Activated naive CD8-positive, alpha-beta T cell treated with anti-CD3 and anti-CD28 coated beads, Interleukin-2, amount 50 U/mL, for 16 hours (primary cell): ENCODE measurements at places on chromosomes 2 and 18.

DNA sequence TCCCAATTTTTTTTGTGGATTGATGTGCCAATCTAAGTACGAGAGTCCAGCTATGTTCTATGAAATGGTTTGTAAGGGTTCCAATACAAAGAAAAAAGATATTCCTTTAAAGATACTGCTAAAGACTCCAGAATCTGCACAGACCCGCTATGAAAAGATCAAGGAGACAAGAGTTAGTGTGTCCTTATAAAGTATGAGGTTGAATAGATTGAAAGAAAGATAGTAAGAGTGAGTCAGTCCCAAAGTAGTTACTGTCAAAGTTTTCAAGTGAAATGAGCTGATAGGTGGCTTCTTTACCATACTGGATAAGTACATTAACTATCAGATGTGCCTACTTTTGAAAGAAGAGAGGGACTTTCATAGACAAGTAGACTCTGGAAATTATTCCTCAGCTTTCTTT lies 17.9 kb upstream of the EHBP1 start:
- no peak for DNase-seq

DNA sequence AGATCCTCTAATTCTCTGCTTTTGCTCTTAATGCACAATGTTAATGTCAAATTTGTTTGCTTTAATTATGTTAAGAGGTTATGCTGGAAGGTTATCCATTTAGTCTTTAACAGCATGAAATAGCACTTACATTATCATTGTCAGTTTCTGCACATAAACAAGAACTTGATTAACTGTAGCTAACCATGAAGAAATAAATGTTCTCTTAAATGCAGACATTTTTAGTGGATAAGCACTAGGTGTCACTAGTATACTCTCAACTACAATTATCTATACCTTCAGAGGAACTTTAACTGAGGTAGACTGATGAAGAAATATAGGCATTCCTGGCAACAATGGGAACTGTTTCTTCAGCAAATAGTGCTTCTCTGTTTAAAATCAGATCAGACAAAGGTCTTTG lies 178.8 kb upstream of the CHST9 start:
- DNase-seq, result no peak

DNA sequence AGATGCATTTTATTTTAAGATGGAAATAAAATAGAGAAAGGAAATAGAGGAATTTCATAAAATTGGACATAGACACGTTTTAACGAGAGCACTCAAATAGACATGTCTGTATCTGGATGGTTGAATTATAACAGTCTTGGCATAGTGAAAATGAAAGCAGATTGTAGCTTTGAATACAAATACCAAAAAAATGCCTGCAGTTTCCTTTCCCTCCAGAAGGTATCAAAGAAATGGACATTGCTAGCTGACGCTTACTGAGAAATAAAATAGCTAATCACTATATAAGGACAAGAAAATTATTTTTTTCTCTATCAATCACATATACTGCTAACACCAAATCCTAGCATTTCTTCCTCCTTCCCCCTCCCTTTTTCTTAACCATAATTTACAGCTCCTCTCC lies 11.4 kb upstream of the MAPRE2 start:
- DNase-seq, result no peak

GRCh38 chr2:30565851-30566358 lies 118.9 kb downstream of the LCLAT1 start:
- DNase-seq, result no peak

GRCh38 chr2:148658807-148659722 lies 14.5 kb downstream of the EPC2 start:
- no peak for DNase-seq

DNA sequence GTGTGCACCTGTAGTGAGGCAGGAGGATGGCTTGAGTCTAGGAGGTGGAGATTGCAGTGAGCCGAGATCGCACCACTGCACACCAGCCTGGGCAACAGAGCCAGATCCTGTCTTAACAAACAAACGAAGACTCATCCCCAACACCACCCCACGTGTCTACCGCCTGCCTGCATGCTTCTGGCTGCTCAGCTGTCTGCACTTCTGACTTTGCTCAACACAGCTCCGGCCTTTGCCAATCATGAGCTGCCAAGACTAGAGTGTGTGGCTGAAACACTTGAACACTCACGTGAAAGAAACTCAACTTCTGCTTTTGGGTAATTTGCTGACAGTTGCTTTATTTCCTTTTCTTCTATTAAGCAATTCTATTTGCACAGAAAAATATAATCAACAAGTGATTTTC lies 32.1 kb upstream of the SP3 start:
- DNase-seq, result no peak

- no peak for DNase-seq
These were observed 863 bp downstream of the ECEL1 start for GRCh38 chr2:232486558-232487384.

- DNase-seq, result no peak
These were observed 1.1 kb downstream of the TMEM18 start for GRCh38 chr2:675982-676646.

GRCh38 chr2:17918789-17919188 lies 40.3 kb downstream of the KCNS3 start:
- DNase-seq, result no peak

- DNase-seq, result no peak
These were observed 855.8 kb upstream of the FANCL start for GRCh38 chr2:59096973-59097372.

DNA sequence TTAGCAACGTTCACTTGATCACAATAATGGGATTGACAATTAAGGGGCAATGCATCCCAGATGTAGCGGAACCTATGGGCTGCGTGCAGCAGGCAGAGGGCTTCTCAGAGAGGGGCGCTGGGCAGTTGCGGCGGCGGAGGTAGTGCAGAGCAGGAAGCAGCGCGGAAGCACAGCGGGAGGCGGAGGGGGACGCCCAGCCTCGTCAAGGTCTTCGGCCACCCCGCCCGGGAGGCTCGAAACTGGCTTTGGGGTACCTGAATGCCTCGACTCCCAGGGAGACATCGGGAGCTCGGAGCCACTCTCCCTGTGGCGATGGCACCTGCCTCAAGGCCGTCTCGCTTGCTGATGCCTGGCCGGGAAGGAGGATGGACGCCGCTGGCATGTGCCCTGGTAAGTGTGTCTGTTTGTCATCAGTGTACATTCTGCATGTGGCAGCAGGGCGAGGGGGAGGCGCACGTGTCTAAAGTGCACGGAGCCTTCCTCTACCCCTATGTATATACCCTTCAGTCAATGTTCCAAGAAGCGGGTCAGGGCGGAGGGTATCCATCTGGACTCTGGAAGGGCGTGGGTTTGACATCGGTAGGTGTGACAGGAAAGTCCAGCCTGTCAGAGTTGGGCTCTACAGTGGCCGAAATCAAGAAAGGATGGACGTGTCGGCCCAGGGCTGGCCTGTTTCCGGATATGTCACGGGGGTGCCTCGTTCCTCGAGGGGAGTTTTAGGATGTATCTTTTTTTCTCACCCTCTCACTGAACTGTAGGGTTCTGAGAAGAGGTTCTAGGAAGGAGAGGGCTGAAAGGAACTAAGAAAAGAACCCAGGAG lies 7.5 kb upstream of the SP9 start:
- DNase-seq, result no peak

GRCh38 chr2:23548143-23548769 lies 163.3 kb downstream of the KLHL29 start:
- no peak for DNase-seq

DNA sequence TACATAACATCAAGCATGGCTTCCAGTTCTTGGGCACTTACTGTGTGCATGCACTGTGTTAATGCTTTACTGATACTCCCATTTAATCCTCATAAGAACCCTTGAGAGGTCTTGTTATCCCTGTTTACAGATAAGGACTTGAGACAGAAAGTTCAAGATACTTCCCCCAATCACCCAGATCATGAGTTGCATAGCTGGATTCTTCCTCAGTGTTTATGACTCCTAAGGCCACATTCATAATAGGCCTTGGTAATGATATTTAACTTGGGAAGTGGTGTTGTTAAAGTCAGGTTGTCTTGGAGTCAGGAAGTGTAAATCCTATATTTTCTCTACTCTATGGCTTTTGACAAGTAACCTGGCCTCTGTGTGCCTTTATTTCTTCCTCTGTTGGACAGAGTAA lies 22.7 kb downstream of the NOSTRIN start:
- DNase-seq, result no peak

- no peak for DNase-seq
These were observed 152.8 kb downstream of the SMAD2 start for GRCh38 chr18:47777626-47778025.

DNA sequence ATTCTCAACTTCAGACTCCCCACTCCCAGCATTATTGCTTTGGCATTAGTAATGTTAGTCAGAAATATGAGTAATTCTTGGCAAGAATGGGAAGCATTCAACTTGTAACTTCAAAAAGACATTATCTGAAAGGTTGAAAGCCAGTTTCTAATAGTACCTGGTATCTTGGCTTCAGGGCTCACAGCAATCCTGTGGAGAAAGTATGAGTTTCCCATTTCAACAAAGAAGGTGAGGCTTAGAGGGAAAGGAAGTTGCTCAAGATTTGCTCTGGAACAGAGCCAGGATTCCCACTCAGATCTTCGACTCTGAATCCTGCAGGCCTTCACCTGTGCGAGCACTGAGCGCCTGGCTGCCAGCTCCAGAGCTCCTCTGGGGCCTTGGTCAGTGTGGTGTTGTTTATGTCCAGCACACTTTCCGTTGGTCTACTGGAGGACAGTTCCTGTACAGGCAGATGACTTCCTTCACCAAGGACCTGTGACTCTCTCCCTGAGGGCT lies 136.1 kb downstream of the MCFD2 start:
- no peak for DNase-seq

- no peak for DNase-seq
These were observed 256.9 kb downstream of the NDUFA10 start for GRCh38 chr2:239768031-239768790.

GRCh38 chr2:61543062-61543461 lies 4.9 kb upstream of the XPO1 start:
- no peak for DNase-seq

GRCh38 chr2:189608795-189609422 lies 28.3 kb upstream of the SLC40A1 start:
- DNase-seq, result no peak

DNA sequence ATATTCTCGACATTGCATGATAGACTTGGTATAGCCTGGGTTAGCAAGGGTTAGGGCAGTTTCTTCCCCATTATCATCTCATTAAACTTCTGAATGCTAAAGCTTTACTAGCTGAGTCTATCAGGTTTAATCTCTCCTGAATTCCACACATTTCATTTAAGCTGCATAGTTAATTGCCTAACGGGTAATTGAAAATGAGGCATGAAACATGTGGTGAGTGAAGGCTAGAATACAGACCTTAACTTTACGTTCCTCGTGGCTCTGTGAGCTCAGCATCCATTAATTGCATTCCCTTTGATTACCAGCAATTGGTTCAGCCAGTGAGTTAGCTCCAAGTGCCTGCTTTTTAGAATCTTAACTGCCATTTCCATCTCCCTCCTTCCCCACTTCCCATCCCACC lies 126.5 kb upstream of the MEX3C start:
- DNase-seq, result no peak

DNA sequence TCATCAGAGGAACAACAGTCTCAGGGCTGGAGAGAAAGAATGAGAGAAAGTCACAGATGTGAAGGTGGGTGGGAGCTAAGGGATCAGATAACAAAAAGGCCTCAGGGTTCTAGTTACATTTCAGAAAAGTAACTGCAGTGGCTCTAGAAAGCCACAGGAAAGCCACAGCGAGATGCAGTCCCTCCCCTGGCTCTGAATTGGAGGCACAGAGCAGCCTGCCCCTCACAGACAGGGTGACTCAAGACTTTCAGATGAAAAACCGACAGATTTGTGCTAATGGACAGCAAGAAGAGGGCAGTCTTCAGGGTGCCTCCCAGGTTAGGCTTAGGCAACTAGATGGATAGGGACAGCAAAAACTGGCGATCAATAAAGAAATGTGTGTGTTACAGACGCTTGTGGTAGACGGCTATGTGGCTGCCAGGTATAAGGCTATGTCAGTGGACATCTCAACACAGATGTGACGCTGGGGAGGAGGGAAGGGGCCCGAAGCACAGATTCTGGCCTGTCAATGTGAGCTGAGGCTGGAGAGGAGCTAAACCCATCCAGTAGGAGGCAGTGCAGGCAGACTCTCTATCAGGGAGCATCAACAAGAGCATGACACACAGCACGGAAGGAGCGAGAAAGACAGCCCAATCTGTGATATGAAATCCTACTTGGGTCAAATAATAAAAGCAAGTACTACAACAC lies 26.2 kb downstream of the UNC50 start:
- no peak for DNase-seq

DNA sequence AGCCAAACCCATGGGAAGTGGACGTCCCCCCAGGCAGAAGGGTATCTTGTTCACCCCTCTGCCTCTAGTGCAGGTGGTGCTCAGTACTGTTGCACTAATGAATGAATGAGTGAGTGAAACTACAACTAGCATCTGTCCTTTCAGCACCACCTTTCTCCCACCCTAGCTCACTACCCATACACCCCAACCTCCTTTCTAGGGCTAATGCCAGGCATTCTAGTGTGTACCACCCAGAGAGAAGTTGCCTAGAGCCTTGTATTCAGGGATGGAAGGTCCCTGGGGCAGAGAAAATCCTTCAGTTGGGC lies 22.5 kb downstream of the CCT7 start:
- DNase-seq, result no peak
